ENCODE measurements at places on chromosomes 4 and X.
A peak's percentile ranks its signal among the peaks of the same experiment; 100 is the strongest.

DNA sequence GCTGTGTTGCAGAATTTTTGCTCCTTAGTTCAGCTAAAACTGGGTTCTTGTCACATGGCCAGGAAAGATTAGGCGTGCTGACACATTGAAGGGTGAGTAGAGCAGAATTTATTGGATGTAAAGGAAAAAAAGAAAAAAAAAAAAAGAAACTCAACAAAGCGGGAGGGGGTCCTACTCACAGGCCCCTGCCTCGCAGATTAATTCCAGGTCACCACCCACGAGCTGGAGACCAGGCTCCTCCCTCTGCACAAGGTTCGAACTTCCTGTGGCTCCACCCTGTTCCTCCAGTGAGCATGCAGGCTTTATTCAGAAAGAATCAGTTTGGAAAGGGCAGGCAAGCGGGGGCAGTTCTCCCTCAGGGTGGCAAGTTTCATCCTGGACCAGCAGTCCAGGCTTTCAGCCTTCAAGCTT, 17.1 kb downstream of the MGST2 start:
- peak; percentile 26 for DNase-seq

GRCh38 chrX:42384956-42385355, 393.0 kb downstream of the PPP1R2C start:
- DNase-seq: no peak

DNA sequence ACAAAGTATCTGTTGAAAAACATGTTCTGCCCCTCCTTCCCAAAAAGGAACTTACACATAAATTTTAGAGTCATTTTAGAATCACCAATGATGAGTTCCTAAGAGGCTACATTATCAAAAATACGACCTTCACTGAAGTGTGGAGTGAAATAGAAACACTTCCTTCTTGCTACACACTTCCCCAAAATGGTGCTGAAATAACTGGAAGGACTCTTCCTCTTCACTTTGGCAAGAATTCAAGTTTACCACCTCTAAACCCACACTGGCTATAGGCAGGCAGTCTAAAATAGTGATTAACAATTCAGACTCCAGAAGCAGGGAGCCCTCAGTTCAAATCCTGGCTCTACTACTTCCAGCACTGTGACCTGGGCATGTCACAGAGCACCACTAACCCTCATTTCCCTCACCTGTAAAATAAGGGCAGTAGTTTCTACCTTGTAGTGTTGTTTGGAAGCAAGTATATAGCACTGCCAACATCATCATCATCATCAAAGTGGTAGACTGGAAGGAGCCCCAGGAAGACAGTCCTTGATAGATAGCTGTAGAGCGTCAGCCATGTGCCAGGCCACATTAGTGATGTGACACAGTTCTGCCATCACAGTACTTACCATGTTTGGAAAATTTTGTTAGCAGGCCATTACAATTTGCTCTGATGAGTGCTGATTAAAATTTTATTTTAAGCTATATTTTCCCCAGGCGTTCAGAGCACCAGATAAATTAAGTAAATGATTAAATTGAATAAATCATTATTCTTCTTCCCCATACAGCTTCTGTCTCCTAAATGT, 103.3 kb downstream of the PARM1 start:
- no peak for DNase-seq

DNA sequence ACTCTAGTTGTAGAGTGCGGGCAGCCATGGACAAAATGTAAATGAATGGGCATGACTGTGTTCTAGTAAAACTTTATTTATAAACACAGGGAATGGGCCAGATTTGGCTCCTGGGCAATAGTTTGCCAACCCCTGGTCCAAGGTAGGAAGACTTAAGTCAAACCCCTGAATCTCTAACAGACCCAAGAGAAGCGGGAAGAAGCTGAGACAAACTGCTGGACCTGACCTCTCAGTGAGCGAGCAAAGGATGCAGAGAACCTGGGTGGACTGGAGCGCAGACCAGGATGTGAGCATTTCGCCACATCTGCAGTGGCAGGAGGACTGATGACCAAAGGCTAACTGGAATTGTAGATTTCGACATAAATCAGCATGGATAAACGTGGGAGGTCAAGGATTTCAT, 201.6 kb downstream of the STIM2 start:
- no peak for DNase-seq

DNA sequence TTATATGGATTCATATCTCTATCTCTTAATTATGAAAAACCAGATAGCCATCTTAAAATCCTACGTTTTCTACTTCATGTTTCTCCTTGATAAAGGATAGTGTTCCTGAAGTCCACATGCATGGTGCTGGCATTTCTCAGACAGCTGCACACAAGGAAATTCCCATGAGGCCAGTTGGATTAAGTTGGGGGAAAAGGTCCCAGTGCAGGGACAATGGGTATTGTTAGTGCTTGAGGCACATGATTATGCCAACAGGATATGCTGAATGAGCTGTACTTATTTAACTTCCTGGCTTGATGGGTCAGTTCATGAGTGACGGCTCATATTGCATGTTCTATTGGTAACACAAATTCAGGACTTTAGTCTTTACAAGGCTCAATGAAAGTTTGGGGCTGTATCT, 913.9 kb upstream of the NDST4 start:
- no peak for DNase-seq

DNA sequence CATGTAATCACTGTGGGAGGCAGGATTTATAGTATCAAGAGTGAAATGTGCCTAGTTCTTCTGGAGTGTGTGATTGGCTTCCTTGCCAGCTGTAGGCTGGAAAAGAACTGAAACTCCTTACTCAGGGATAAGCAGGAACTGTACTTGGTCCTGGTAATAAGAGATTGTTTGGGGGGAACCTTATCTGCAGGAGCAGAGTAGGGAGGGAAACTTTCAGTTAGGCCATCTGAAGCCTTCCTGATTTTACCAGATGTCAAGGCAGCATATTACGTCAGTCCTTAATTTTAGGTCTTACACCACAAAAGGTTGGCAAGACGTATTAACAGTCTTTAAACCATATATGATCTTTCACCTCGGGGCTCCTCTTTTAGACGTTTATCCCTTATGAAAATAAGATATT, 231.5 kb upstream of the FMR1 start:
- DNase-seq: no peak

- no peak for DNase-seq
These were observed 50.1 kb downstream of the ENPP6 start for GRCh38 chr4:184167576-184167975.

- DNase-seq: peak; percentile 93
These were observed 152.6 kb downstream of the GASK1B start for GRCh38 chr4:158020176-158020575.

DNA sequence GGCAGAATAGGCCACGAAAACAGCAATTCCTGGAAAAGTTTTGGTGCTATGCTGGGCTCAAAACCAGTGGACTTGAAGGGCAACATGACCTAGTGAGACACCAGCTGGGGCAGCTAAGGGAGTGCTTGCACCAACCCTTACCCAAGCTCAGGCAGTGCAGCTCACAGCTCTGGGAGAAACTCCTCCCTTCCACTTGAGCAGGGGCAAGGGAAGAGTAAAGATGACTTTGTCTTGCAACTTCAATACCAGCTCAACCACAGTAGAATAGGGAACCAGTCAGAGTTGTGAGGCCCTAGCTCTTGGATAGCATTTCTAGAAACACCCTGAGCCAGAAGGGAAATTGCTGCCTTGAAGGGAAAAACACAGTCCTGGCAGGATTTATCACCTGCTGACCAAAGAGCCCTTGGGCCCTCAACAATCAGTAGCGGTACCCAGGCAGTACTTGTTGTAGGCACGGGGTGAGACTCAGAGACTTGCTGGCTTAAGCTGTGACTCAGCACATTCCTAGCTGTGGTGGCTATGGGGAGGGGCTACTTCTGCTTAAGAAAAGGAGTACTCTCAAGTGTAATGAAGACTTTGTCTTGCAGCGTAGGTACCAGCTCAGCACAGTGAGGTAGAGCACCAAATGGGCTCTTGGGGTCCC, 19.7 kb upstream of the ABCG2 start:
- DNase-seq: peak; percentile 75

DNA sequence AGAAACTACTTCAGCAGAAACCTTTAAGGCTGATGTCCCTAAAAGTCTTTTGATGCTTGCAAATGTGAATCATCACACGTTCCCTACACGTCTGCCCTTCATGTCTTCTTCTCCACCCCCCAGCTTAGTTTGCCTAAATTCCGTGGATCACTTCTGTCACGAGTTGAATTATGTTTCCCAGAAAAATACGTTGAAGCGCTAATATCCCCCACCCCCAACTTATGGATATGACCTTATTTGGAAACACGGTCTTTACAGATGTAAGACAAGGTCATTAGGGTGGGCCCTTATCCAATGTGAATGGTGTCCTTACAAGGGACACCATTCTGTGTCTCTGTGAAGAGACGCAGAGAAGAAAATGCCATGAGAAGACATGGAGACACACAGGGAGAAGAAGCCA, 2.1 kb upstream of the ZNF518B start:
- no peak for DNase-seq

DNA sequence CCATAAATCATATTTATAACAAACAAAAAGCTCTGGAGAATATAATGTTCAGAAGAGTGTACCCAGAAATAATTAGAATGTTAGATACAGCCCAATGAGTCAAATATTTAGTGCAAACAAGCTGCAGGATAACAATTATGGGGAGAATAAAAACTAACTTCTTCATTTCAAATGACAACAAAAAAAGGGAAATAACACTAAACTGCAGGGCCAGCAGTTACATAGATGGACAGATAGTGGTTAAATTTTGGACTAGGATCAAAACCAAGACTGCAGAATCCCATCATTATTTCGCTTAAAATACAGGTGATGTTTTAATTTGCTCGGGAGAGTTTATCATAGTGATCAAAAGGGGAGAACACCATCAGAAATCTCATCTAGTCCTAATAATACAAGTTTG, 617 bp upstream of the GPR34 start:
- no peak for DNase-seq

GRCh38 chrX:129784371-129784770, 4.6 kb downstream of the SASH3 start:
- DNase-seq: no peak

DNA sequence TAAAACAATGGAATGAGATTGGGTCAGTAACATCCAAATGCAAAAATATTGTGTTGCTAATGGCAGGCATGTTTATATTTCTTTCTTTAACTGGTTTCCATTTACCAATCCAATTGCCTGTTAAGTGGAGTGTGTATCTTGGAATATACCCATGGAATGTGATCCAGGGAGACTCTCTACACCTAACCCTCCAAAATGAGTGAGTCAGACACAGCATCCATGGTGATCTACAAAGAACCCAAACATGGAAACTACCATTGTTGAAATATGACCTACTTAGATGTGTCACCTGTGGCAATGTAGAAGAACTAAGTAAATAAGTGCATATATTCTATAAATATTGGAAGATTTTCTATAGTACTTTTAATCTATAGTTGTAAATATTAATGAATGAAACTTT, 110.3 kb downstream of the AREG start:
- peak; percentile 40 for DNase-seq

GRCh38 chr4:150302553-150302952, 224.3 kb downstream of the DCLK2 start:
- DNase-seq: peak; percentile 96

DNA sequence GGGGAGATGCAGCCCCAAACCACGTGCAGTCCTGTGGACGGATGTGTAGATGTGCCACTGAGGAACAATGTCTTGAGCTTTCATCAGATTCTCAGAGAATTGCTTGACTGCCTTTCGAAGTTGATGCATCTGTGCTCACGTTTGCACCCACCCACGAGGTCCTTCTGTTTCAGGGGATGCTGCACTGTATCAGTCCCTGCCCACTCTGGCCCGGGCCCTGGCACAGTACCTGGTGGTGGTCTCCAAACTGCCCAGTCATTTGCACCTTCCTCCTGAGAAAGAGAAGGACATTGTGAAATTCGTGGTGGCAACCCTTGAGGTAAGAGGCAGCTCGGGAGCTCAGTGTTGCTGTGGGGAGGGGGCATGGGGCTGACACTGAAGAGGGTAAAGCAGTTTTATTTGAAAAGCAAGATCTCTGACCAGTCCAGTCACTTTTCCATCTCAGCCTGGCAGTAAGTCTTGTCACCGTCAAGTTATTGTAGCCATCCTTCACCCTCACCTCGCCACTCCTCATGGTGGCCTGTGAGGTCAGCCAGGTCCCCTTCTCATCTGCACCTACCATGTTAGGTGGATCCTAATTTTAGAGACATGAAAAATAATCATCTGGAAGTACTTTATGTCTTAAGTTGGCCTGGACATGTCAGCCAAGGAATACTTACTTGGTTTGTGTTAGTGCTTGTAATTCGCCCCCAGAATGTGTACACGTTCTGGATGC, 36.4 kb upstream of the MSANTD1 start:
- DNase-seq: no peak

GRCh38 chr4:129095811-129096454, at the start of gene C4orf33:
TSS of gene C4orf33 (plus strand) at chr4:129096152. CDS start at chr4:129102611, 6,459 bp downstream.
- DNase-seq: peak; percentile 67

DNA sequence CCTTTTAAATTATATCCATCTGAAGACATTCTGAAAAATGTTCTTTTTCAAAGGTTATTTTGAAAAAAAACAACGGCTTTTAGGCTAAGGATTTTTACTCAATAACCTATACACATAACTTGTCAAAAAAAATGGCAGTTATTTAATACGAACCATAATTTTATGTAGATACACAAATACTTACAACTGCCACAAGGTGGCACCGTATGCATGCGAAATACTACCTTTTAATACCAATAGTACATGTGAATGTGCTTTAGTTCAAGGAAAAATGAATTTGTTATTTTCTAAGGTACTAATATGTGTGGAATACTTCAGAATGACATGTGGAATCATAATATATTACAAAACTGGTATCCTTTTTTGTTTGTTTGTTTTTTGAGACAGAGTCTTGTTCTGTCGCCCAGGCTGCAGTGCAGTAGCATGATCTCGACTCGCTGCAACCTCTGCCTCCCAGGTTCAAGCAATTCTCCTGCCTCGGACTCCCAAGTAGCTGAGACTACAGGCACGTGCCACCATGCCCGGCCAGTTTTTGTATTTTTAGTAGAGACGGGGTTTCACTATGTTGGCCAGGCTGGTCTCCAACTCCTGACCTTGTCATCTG, 4.6 kb upstream of the MAD2L1 start:
- DNase-seq: peak; percentile 70

DNA sequence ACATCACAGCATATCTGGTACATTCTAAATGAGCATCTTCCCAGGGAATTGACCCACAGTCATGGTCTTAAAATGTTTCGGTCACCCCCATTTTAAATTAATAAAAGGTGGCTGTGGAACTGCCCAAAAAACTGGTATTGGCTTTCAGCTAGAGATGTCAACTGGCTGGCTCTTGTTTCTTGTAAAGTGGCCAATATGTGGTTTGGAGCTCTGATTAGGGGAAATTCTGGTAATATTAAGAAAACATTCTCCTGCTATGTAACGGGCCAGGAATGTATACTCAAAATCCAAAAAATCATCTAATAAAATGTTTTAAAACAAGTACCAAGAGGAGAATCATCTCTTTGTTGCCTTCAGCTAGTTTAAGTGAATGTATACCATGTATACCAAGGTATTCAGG, 62.0 kb upstream of the VCX2 start:
- peak; percentile 3 for DNase-seq

All from fibroblast of skin of right biceps (primary cell).